ENCODE measurements at places on chromosomes 1 and 21.

DNA sequence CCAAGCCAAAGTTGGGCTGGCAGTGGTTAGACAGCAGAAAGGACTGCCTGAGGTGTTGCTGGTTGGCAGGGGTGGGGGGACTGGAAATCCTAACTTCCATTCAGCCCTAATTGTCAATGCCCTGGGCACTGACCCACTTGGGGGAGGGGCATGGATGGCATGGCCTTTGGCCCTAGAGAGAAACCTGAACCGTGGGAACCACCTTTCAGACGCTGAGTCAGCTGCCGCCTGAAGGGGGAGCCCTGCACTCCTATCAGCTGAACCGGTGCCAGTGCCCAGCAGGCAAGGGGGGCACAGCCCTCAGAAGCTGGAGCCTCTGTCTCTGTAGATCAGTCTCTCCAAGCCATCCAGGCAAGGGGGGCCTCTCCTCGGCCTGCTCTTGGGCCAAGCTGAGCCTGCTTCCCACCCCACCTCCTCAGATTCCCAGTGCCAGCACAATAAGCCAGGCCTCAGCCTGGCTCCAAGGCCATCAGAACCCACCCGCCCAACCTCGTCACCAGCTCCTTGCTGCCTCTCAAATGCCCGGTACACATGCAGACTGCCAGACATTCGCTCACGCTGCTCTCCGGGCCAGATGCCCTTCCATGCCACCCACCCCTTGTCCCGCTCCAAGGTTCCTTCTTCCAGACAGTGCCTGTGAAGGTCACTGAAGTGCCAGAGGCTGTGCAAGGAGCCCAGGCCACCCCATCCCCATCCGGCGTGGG is 11.6 kb downstream of the TINAGL1 start:
- DNase-seq, result peak; percentile 79

DNA sequence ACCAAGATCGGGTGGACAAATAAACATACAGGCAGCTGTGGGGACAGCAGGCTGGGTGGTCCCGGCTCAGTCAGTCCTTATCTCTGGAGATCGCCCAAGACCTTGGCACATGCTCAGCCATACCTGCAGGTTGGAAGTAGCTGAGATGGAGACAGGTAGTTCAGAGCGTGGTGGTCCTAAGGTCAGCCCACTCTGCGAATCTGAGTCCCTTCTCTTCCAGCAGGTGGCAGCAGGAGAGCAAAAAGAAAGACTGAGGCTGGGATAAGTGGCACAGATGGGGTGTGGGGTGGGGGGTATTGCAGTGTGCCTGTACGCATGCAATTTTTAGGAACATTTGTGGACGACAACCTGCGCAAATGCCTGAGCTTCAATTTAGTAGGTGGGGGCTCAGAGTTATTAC is 104.9 kb downstream of the TENT5C start:
- DNase-seq, result peak; percentile 56

- DNase-seq, result no peak
Measured at GRCh38 chr1:111499026-111499785, 4.2 kb downstream of the ADORA3 start.

- DNase-seq, result no peak
Measured at GRCh38 chr21:14787312-14787711, 241.2 kb upstream of the SAMSN1 start.

- DNase-seq, result no peak
Measured at GRCh38 chr1:36776948-36777831, 257.1 kb downstream of the GRIK3 start.

GRCh38 chr1:94942171-94943128 is 15.5 kb upstream of the CNN3 start:
- no peak for DNase-seq

DNA sequence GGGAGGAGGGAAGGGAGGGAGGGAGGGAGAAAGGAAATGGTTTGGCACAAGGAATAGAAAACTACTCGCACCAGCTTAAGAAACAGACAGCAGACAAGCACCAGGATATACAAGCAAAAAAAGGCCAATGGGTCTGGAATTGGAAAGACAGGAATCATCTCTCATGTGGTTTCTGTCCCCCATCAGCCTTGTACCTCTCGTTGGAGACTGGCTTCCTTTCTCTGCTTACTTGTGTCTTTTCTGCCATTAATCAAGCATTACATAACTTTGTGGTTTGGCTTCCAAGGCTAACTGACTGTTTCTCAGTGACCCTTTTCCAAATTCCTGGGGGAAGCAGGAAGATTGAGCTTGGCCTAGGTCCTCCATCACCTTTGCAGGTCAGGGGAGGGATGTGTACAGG is 11.8 kb upstream of the RALGPS2 start:
- DNase-seq, result no peak

DNA sequence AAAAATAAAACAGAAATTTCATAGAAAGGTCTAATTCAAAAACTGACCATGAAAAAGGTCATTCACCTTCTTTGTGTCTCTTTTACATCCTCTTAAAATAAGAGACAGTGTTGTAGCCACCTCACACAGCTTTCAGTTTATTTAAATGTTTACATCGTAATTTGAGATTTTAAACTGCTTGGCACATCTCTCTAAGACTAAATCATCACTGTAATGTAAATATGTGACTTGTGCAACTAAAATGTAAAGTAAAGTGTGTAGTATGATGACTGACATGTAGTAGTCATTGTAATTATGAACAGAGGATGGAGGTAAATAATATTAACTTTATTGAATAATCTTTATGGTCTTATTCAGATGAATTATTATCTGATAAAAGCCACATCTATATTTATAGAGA is 283.9 kb downstream of the KCNT2 start:
- DNase-seq, result no peak

DNA sequence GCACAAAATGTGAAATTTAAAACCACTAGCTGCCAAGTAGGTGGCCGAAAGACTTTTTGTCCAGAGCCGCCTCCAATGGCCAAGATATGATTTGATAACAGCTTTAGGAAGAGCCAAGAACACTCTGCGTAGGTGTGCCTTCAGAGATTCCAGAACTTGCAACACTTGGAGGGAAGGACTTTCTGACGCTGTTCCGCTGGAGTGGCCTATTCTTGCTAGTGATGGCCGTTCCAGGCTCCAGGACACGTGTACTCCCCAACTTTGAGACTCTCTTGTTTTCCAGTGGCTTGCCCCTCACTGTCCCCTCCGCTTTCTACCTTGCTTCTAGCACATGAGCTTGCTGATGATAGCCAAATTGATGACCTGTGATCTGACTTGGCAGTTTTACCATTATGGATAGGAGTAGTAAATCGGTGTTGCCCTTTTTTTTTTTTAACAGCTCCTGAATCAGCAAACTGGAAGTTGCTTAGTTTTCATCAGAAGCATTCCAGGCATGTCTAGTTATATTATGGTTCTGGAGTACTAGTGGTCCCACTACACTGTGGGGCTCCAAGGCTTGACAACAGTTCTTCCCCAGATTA is 1.0 kb downstream of the PRDX6 start:
- peak; percentile 48 for DNase-seq

DNA sequence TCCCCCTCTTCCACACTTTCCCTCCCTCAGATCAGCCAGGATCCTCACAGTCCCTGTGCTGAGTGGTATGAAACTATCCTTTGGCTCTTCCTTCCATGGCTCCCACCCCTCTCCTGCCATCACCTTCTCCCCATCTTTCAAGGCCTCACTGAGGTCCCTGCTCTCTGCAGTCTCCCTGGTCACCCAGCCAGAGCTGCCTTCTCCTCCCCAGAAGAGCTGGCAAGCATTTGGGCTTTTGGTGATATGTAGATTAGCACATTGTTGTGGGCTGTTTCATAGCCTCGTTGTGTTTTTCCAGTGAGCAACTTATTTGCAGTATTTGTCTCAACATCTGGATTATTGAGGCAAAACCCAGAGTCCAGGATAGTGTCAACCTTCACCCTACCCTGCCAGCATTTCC is 2.2 kb downstream of the CSF1 start:
- no peak for DNase-seq

- no peak for DNase-seq
Measured at GRCh38 chr1:176601348-176601747, 138.4 kb downstream of the PAPPA2 start.

- no peak for DNase-seq
Measured at GRCh38 chr1:157288996-157289395, 150.8 kb upstream of the ETV3 start.

- no peak for DNase-seq
Measured at GRCh38 chr1:15538771-15539170, 12.1 kb downstream of the DNAJC16 start.

DNA sequence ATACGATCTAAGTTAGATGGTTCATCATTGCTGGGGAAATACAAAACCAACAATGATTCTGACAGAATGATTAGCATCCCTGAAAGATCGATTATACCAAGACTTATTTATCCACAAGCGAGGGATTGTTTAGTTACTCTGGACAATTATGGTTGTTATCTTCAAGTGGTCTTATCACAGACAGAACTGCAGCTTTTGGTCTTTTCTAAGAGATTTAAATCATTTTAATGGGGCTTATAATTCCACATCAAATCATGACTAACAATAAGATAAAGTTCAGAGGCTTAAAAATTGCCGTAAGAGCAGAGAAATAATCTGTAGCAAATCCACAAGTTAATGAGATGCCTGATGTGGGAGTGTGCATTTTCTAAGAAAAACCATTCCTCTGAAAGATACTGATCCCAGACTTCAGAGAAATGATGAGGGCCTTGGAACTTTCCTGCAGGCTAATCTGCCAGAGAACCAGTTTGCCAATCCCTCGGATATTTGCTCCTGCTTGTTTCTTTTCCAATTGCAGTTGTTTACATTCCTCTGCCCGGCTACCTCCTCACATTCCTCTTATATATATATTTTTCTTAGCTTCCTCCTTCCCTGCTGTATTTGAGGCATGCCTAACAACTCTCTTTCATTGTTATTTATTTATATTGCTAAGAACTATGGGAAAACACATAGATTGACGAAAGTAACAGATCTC is 134.8 kb downstream of the BACH1 start:
- DNase-seq, result no peak

GRCh38 chr1:37606481-37607263 is 10.9 kb upstream of the GNL2 start:
- DNase-seq, result no peak
